AG09309 (cell line): ENCODE measurements at places on chromosomes 13 and 19.
A peak's percentile ranks its signal among the peaks of the same experiment; 100 is the strongest.

- DNase-seq: no peak
Measured at GRCh38 chr13:49265822-49266221, 18.1 kb downstream of the CDADC1 start.

DNA sequence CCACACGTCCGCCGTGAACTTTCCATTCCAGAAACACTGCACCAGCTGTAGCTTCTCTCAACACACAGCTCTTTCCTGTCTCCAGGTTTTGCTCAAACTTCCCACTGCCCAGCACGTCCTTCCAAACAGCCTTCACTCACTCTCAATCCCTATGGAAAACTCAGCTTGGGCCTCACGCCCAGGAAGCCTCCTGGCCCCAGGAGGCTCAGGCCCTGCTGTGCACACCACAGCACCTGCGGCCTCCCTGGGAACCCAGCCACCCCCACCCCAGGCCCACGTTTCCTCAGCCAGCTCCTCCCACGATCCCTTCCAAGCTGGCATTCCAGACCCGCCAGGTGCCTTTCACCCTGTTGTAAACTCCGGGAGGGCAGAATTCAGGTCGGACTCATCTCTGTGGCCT lies 35.2 kb downstream of the C13orf46 start:
- no peak for DNase-seq

GRCh38 chr13:42405665-42406390 lies 133.9 kb downstream of the AKAP11 start:
- no peak for DNase-seq

- DNase-seq: no peak
Measured at GRCh38 chr13:20544201-20544923, 18.7 kb upstream of the CRYL1 start.

DNA sequence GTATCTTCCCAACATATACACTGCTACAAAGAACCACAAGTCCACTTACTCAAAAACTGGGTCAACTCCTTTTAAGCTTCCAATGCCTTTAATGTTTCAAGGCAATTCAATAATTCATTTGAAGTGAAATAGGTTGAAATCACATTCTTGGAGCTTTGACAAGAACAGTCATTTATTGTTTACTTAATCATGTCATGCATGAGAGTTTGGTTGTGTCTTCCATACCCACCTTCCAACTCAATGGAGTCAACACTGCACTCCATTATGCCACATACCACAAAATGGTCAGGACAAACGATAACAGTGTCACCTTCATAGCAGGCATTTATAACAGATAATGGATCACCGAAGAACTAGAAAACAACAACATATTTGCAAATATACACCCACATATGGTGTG lies 506.3 kb downstream of the UQCRFS1 start:
- DNase-seq: no peak

DNA sequence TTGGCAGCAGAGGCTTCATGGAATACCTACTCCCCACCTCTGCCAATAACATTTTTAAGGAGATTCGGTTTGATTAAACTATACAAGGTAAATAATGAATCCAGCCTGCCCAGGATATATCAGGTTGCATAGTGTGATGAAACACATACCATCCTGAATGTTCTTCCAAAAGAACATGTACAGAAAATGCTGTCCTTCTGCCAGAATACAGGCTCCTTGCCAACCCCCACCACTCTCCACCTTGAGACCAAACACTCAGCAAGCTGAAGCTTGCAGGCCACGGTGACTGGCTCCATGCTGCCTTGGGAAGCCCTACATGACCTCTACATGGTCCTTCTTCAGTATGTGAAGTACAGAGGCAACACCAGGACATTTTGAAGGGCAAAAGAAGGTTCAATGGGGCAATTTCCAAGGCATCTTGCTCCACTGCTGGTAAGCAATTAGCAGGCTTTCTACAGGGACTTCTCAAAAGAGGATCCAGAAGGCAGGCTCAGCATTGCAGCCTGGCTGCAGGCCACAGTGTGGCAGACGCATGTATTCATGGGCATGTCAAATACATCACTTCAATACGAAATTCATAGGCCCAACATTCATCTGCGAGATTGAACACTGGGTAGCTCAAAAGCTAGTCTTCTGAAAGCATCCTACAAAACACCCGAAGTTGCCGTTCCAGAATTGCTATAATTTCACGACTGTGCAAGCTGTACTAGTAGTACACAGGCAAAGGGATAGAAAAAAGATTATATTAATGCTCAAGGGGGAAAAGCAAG lies 62.4 kb upstream of the SERP2 start:
- no peak for DNase-seq

DNA sequence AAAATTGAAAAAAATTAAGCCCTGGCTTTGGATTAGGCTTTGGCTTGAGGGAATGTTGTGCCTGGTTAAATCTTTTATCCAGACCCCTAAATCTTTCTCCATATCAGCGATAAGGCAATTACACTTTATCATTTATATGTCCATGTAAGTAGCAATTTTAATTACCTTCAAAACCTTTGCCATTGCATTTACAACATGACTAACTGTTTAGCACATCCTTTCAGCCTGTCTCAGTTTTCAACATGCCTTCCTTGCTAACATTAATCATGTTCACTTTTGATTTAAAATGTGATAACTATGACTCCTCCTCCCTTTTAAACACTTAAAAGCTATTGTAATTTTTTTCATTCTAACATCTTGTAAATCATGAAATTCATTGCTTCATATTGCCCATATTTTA lies 583.7 kb downstream of the SLITRK1 start:
- DNase-seq: no peak

DNA sequence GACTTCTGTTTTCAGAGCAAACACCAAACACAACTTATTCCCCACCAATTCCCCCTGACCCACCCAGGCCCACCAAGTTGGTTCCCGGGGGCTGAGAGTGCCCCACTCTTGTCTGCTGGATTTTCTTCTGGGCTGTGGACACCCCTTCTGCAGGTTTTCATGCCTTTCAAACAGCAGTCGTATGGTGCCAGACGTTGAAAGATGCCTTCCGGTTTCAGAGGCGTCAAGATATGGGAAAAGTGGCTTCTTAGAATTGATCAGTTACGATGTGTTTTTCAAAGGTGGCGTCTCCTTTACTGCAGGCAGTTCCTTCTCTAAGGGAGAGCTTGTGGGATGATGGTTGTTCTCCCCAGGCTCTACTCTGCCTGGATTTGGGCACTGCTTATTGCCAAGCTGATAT lies 12.7 kb downstream of the CLEC11A start:
- DNase-seq: no peak

- DNase-seq: no peak
Measured at GRCh38 chr13:92804926-92805325, 421.7 kb upstream of the GPC6 start.

GRCh38 chr13:38785042-38785441 lies 98.2 kb downstream of the FREM2 start:
- DNase-seq: no peak

GRCh38 chr13:30791354-30792001 lies 56.1 kb downstream of the ALOX5AP start:
- DNase-seq: peak; percentile 25

GRCh38 chr19:7000333-7000732 lies 20.9 kb downstream of the MBD3L2B start:
- no peak for DNase-seq

DNA sequence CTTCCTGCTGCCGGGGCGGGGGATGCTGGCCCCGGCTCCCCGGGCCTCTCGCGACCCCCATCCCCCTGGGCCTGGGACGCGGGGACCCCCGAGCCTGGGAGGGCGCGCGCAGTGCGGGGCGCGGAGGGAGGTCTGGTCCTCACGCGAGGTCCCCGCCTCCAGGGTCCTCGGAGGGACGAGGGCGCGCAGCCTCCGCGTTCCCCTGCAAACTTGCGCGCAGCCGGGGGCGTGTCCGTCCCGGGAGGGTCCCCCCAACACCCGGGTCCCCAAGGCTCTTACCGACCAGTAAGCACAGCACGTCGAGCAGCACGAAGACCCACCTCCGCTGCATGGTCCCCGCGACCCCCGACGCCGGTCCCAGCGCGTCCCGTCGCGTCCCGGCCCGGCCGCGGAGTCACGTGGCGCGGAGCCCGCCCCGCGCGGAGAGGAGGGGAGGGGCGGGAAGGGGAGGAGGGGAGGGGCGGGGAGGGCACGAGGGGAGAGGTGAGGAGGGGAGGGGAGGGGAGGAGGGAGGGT lies at the start of gene PLPP2:
TSS of gene PLPP2 (minus strand) at position 398 of the 516 bp plus-strand sequence. CDS start at position 331, 67 bp downstream.
- DNase-seq: no peak

DNA sequence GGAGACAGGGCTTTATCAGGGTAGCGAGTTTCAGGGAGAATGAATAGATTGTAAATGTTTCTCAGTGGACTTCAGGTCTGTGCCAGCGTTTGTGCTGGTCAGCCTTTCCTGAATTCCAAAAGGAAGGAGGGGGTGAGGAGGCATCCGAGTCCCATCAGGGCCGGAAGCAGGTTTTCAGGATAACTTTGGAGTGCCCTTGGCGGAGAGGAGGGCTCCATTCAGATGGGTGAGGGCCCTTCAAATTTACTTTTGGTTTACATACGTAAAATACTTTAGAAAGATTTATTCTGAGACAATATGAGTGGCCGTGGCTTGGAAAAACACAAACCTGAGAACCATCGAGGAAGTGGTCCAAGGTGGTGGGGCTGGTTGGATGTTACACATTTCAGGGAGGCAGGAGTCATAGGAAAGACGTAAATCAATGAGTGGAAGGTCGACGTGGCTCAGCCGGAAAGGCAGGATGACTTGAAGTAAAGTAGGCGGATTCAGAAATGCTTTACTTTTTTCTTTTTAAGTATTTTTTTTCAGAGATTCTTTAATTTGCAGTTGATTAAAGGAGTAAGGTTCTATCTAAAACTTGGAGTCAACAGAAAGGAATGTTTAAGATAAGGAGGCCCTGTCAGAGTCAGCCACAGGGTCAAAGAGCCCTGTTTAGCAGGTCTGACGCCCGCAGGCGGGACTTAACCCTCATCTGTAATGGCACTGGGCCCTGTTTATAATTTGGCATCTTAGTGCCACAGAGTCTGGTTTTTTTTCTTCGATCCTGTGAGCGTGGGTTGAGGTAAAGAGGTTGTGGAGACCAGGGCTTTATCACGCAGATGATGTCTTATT lies 32.8 kb downstream of the ATP11A start:
- peak; percentile 72 for DNase-seq

- no peak for DNase-seq
Measured at GRCh38 chr19:39481229-39481545, 549 bp downstream of the TIMM50 start.

- no peak for DNase-seq
Measured at GRCh38 chr19:38149661-38150061, 74.4 kb downstream of the DPF1 start.

- DNase-seq: no peak
Measured at GRCh38 chr13:110284779-110285484, 22.0 kb downstream of the COL4A1 start.

GRCh38 chr19:41753936-41754529 lies 1.3 kb upstream of the CEACAM6 start:
- DNase-seq: no peak

DNA sequence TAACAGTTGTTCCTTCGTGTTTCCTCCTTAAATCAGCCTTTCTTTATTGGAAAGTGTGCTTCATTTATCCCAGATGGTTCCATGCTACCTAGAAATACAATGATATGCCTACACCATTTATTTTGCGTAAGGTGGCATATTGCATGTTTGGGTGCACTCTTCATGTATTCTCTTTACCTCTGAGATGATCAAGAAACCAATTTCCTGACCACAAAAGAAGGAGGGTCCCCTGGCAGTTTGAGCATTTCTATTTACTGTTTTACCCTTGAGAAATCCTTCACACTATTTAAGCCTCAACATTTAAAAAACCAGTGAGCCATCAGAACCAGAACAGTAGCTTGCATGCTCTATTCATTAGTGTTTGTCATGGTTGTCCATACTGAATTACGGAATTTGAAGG lies 354.0 kb downstream of the MTUS2 start:
- DNase-seq: no peak

- DNase-seq: no peak
Measured at GRCh38 chr13:91375116-91375729, 23.2 kb upstream of the GPC5 start.

- no peak for DNase-seq
Measured at GRCh38 chr13:112446347-112446861, 70.2 kb downstream of the SPACA7 start.

DNA sequence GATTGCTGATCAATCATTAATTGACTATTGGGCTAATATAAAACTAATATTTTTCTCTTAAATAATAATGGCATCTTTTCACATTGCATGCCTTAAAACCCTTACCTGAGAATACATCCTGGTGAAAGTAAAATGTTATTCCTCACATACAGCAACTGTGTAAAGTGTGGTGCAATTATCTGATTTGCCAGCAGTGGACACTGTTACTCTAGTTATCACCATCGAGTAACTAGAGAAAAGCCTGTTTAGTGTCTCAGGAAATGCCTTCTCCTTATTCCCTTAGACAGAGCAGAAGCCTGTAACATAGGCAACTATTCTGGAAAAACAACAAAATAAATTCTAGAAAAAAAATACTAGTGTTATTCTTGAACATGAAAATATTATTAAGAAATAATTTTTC lies 459.8 kb downstream of the FGF14 start:
- DNase-seq: no peak

- no peak for DNase-seq
Measured at GRCh38 chr19:17881701-17882100, 10.0 kb downstream of the SLC5A5 start.

GRCh38 chr13:87820241-87820640 lies 149.1 kb downstream of the SLITRK5 start:
- DNase-seq: no peak

- no peak for DNase-seq
Measured at GRCh38 chr19:56751078-56751489, 79.5 kb upstream of the ZNF835 start.

DNA sequence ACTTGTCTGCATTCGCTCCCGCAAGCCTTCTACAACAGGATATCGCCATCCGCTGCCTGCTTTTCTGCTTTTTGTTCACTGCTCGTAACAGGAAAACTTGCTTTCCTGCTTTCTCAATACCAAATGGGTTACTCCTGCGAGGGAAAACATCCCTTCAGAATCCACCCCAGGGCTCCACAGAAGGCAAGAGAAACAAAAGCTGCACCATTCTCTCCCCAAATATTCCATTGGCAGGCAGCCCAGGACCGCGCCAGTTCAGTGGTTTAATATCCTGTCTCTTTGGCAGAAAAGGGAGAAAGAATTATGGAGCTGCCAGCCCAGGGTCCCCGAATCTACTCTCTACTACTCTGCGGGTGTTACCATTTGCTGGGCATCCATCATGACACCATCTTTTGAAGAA lies 84.7 kb upstream of the DOCK9 start:
- peak; percentile 49 for DNase-seq

DNA sequence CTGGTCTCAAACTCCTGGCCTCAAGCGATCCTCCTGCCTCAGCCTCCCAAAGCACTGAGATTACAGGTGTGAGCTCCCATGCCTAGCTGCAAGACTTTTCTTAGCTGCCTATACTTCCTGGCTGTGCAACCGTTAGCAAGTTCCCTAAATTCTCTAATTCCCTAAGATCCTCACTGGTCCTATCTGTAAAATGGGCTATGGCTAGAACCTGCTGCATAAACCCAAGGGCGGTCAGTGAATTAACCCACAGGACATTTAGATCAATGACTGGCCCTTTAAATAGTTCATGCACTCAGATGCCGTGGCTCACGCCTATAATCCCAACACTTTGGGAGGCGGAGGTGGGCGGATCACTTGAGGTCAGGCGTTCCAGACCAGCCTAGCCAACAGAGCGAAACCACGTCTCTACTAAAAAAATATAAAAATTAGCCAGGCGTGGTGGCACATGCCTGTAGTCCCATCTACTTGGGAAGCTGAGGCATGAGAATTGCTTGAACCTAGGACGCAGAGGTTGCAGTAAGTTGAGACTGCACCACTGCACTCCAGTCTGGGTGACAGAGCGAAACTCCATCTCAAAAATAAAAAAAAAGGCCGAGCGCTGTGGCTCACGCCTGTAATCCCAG lies 4.1 kb upstream of the C19orf53 start:
- no peak for DNase-seq

- no peak for DNase-seq
Measured at GRCh38 chr13:112449545-112449930, 73.4 kb downstream of the SPACA7 start.
